Activated CD4-positive, CD25-positive, alpha-beta regulatory T cell (primary cell): ENCODE measurements at places on chromosomes 16 and 17.

DNA sequence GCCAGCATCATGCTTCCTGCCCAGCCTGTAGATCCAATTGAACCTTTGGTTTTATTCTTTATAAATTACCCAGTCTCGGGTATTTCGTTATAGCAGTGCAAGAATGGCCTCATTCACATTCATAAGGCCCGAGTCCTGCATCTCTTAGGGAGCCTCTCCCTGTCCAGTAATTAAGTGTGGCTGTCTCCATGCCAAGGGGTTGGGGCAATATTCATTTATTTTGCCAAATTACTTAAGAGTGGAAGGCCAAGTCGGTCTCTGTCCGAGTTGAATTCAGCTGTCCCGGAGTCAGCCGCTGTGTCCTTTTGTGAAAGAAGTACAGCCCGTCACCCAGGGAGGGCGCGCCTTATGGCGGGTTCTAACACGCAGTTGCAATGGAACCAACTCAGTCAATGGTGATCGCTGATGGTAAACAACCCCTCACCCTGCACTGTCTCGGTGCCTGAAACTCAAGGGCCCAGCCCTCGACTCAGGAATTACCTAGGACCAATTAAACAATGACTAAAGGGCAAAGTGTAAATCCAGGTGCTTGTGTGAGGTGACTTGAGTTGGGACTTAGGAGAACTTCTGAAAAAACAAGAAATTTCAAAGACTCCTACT, 22.2 kb downstream of the KIAA0513 start:
- no peak for DNase-seq

- DNase-seq = no peak
These were observed 296.3 kb upstream of the AXIN2 start for GRCh38 chr17:65857718-65858117.

DNA sequence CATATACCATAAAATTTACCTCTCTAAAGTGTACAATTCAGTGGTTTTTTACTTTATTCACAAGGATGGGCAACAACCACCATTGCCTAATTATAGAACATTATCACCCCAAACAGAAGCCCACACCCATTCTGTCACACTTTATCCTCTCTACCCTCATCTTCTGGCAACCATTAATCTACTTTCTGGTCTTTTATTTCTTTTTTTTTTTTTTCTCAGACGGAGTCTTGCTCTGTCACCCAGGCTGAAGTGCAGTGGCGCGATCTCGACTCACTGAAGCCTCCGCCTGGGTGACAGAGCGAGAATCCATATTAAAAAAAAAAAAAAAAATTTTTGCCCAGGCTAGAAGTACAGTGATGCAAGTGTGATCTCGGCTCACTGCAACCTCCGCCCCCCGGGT, 90.7 kb upstream of the CLEC18B start:
- no peak for DNase-seq

- no peak for DNase-seq
These were observed 22.6 kb downstream of the COG1 start for GRCh38 chr17:73215447-73215846.

DNA sequence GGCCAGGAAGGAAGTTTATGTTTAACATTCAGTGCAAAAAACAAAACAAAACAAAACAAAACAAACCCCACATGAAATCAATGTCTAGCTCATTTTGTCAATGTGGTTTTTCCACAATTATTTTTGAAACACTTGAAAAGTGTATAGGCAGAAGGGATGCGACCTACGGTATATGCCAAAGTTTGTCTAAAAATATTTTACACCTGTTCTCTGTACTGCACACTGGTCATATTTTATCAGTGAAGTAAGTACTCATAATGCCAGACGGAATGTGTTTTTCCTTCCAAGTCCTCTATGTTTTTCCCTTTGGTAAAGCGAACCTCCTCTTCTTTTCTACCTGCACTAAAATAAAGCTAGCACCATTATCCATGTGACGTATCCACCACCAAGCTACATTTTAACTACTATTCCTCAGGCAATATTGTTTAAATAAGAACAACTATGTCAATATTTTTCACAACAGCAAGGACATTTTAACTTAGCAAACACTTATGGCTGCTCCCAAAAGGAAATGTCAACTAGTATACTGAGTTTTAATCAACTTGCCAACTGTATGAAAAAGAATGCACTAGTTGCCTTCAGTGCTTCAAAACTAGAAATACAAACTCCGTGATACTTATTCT, 10.3 kb downstream of the TOB1 start:
- DNase-seq = no peak

DNA sequence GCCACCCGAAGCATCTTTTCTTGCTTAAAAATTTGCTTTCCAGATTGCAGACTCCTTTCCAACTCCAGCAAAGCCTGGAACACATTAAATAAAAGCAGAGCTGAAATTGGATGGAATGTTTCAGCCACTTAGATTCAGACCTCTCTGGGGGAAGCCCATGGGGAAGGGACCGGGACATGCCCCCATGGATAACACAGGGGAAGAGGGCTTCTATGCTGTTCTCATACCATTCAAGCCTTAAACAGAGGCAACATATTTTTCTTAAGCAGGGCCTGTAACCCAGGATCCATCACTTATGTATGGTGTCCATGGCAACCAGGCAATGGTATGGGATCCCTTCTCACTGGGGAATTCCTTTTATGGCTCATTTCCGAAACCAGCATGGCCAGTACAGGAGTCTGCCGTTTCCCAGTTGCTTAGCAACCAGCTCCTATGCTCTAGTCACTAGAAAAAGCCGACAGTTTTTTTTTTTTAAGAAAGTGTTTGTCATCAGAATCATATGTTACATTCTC, 62.0 kb upstream of the MARCHF10 start:
- no peak for DNase-seq

DNA sequence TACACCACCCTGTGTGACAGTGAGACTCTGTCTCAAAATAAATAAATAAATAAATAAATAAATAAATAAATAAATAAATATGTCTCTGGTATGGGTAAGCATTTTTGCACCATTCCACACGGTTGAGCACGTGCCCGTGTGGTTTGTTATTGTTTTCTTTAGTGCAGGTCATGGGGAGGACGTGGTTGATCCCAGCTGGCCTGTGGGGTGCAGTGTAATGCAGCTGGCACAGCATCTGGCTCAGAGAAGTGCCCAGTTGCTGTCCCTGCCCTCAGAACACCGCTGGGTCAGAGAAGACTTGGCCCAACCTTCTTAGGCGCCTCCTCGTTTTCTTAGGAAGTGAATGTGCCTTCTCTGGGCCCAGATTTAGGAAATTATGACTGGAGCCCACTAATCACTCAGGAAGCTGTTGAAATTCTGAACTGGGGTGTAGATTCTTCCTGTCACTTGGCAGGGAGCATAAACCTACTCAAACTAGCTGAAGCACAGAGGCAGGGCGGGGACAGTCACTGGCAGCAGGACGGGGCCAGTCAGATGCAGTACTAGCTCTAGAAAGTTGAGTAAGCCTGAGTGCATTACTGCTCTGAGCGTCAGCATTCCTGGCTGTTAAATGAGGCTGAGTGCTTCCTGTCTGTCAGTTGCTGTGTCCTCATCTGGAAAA, 85.9 kb downstream of the SNX29 start:
- no peak for DNase-seq

- DNase-seq = no peak
These were observed 7.5 kb downstream of the POLR2C start for GRCh38 chr16:57469917-57470470.

- DNase-seq = no peak
These were observed 22.0 kb downstream of the PSME3IP1 start for GRCh38 chr16:57163842-57164241.

GRCh38 chr16:57889522-57889921, 81.4 kb downstream of the CNGB1 start:
- no peak for DNase-seq

DNA sequence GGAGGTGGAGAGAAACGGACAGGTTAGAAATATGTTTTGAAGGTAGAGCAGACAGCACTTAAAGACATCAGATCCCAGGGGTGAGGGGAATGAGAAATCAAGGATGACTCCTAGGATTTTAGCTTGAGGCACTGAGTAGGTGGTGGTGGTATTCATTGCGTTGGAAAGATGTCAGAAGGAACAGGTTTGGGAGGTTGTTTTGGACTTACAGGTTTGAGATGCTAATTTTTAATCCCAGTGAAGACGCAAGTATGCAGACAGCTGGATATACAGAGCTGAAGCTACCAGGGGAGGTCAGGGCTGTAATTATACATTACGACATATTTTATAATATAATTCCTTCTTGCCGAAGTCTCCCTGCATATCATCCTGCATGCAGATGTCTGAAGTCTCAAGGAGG, 433.3 kb downstream of the XYLT1 start:
- DNase-seq = no peak

GRCh38 chr17:8948462-8948861, 17.0 kb downstream of the PIK3R5 start:
- DNase-seq = no peak

DNA sequence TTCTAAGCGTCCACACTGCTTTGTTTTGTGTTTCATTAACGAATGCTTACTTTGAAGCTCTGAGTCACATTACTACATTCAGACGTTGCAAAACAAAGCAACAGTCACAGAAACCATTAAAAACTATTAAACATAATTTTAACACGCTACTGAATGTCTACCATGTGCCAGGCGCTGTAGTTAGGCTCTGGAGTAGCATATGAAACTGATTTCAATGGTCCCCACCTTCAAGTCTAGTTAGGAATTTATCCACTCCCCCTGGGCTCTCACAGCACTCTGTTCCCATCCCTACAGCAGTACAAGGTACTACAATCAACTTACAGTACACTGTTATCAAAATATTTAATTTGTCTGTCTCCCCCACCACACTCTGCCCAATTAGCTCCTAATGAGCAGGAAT, 631 bp downstream of the UTP6 start:
- no peak for DNase-seq

GRCh38 chr17:8742819-8743218, 1.8 kb downstream of the CCDC42 start:
- DNase-seq = no peak

DNA sequence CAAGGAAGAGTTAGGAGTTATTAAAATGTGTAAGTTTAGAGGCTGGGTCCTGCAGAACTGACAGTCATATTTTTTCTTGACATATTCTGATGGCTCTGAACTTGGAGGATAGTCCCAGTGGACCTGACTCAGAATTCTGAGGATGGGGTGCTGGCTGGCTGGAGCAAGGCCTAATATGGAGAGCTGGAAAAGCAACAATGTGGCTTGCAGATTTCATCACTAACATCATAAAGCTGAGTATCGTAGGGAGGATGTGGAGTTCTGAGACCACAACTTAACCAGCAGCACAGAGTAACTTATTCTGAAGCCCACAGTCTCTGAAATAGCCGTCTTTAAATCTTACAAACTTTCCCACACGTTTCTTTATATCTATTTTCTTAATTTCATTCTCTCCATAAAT, 2.3 kb downstream of the KRTAP1-5 start:
- DNase-seq = no peak

DNA sequence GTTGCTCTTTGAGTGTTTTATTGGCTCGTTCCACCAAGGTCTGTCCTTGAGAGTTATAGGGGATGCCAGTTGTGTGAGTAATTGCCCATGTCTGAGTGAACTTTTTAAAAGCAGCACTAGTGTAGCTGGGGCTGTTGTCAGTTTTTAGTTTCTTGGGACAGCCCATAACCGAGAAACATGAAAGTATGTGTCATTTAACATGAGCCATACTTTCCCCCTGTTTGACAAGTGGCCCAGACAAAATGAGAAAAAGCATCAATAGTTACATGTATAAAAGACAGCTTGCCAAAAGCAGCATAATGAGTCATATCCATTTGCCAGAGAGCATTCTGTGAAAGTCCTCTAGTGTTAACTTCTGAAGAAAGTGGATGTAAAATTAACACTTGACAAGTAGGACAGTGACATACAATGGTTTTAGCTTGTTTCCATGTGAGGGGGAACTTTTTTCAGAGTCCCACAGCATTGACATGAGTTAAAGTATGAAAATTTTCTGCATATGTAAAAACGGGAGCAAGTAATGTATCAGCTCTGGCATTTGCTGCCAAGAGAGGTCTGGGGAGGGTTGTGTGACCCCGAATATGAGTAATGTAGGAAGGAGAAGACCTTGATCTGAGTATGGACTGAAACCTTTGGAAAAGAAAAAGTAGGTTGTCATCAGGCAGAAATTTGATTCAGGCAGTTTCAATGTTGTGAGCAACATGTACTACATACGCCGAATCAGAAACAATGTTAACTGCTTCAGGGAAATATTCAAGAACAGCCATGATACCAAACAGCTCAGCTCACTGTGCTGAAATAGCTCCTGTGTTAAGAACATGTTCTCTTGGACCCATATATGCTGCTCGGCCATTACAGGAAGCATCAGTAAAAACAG, 56.8 kb upstream of the ARL4D start:
- no peak for DNase-seq

DNA sequence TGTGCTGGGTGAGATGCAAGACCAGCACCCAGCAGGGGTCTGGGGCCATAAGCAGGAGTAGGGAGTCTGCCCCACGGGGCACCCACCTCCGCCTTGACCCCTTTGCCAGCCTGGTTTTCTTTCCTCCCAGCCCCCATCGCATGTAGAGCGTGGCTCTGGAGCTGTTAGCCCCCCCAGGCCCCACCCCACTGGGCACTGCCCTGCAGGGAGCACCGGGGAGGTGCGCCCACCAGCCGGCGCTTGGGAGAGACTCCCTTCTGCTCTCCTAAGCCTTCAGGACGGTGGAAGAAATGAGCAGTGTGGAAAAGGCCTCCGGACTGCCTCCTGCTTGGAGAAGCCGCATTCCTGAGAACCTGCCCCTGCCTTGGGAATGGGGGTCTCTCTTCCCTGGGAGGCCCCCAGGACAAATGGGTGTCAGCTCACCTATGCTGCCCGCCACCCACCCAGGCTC, 186.2 kb downstream of the IRF8 start:
- no peak for DNase-seq

DNA sequence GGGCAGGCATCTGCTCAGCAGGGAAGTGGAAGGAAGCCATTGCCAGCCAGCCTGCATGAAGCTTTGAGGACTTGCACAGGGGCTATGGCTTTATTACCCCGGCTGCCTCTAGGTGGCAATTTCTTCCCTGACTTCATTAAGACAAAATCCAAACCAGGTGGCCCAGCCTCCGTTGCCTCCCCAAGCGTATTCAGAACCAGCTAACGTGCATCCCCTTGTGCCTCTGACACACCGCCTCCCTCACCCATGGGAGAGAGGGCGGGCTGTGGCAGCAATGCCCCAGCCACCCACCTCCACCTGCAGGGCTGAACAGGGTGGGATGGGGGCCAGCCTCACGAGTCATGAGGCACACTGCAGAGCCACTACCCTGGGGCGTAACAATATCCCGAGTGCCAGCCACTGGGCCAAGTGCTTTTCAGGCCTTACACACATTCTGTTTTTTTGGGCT, 6.8 kb downstream of the KIFC3 start:
- DNase-seq = no peak

DNA sequence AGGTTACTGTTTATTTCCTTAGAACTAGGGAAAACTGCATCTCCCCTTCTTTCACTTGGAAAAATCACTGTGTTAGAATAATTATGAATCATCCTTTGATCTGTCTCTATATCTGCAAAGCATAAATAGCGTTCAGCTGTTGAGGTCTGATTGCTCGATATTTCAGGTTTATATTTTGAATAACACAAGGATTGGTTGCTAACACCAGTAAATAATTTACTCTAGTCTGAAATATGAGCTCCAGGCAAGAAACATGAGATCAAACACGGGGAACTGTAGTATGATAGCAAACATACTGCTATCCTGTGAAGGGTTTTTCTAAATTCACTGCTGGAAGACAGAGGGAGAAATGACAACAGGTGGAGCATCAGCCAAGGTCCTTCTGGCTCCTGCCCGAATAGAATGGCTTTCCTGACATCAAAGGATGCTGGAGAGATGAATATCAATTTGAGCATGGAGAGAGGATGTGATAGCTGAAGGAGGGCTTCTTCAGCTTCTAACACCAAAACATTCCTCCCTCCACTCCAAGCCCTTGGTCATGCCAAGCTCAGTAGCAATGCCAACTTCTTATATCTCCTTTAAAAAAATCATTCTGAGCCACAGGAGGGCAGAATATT, 450.3 kb downstream of the SHISA9 start:
- no peak for DNase-seq

- no peak for DNase-seq
These were observed 593.1 kb upstream of the CDH5 start for GRCh38 chr16:65773301-65773874.
